ENCODE measurements at places on chromosomes 12 and 14. TPM values are rescaled to one million over a fixed set of nuclear protein-coding genes. Genes with fewer than 3 reads are reported as not detected.
A peak's percentile ranks its signal among the peaks of the same experiment; 100 is the strongest.

The IL22 gene
- total RNA-seq: not detected

The BLOC1S1 gene
- 71.1 TPM for total RNA-seq

GRCh38 chr12:3326156-3326849 is 164.7 kb upstream of the PRMT8 start:
- no peak for DNase-seq

DNA sequence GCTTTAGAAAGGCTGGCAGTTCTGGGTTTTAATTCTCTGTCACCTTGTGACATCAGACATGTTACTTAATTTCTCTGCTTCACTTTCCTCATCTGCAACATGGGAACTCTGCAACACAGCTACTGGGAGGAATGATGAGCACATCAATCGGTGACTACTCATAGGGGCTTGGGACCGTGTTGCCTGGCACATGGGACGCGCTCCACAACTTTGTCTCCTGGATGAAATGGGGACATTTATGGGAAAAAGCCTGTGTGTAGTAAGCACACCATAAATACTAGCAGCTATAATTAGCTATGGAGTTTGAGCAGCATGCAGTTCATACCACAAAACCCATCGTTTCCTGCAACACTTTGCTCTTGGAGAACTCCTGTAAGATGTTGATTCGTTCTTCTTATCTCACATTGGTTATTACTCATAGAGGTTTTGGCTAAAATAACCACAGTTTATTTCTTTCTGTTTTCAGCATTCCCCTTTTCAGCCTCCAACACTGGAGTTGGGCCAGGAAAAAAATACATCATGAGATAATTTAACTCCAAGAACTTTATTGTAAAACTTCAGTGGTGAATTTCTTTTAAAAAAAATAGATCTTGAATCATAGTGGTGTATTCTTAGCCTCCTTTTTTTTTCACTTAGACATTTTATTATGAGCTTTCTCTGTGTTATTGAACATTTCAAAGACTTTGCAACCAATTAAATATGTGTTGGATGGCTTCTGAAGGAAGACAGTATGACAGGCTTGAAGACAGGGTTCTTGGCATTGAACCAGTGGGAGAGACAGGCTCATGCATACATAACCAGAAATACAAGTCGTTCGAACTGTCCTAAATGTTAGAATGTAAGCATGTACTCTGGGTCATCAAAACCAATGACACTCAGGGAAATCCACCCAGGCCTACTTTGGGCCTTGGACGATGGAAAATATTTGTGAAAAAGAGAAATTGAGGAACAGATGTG is 72.7 kb downstream of the RIN3 start:
- DNase-seq: no peak

DNA sequence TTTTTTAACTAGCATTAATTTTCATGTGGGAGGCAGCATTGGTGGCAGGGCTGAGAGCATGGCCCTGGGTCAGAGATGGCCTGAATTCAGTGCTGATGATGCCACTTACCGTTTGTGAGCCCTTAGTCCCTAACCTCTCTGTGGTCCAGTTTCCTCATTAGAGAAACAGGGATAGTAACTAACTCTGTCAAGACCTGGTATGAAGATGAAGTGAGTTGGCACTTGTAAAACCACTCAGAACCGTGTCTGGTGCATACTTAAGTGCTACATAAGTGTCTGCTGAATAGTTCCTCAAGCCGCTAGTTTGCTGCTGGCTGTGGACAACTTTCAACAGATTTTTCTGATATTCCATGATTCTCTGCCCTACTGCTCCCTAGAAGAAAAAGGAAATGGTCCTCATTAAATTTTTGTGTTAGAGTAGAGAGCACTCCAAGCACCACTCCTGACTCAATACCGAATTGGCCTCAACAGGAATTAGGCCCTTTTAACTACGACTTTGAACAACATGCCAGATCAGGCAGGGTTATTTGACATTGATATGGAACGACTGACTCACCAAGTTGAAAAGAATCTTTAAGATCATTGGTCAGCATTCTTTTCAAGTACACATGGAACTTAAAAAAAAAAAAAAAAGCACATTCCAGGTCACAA is 250.2 kb downstream of the ANO2 start:
- DNase-seq: no peak

DNA sequence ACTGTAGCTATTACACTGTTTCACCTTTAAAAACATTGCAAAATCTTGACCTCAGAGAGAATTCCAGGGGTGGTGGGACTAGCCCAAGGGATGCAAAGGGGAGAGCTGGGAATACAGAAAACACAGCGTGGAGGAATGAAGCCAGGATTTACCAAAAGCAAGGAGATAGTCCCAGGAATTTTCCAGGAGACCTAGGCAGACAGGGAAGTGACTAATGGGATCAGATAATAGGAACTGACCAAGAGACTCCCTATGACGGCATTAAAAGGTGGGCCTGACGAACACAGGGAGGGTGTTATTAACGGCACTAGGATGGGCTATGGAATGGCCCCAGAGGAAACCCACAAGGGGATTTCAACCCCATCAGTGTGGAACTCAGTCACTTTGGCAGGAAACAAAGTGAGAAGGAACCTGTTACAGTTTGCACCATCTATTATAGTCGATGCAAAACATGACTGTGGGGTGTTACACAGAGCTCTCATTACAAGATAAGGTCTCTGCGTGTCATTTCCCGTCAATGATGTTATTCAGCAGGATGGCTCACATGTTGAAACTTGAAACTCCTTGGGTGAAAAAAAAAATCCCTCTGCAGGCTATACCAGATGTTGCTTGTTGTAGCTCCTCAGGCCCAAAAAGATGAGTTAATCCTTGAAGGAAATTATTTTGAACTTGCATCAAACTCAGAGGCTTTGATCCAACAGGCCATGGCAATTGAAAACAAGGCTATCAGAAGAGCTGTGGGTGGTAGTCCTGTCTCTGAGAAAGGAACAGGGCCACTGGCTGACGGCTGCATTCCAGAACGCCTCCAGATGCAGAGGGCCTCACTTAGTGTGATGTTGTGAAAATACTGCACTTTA is 58.7 kb downstream of the DRAM1 start:
- peak; percentile 75 for DNase-seq

DNA sequence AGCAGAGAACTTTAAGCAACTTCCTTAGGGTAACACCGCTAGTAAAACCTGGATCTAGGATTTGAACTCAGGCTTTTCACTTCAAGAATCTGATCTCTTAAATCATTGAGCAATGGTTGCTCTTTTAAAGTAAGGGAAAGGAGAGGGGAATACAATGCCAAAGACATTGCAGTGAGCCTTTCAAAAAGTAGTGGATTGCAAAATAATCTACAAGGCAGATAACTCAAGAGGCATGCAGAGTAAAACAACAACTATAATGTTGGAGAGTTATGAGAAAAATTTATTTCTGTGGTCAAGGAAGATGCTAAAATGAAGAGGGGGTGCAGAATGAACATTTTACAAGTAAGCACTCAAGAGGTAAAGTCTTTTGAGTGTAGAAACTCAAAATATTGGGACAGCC is 432.6 kb downstream of the C12orf50 start:
- DNase-seq: no peak

- DNase-seq: no peak
These were observed 19.5 kb upstream of the LRRC10 start for GRCh38 chr12:69630191-69630590.

DNA sequence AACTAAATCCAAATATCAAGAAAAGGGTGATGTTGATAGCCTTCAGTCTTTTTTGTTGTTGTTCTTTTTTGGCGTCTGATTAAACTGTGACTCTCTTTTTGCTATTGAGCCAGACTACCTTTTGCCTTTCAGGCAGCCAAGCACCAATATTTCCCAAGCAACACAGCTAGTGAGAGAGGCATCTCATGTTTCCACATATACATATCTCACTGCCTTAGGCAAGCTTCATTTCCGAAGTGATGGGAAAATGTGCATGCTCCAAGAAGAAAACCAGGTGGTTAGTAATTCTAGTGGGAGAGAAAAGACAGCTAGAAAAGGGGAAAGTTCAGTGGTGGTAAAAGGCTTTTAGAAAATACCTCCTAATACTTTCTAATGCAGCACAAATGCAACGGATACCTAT is 277.7 kb downstream of the TMTC2 start:
- no peak for DNase-seq

DNA sequence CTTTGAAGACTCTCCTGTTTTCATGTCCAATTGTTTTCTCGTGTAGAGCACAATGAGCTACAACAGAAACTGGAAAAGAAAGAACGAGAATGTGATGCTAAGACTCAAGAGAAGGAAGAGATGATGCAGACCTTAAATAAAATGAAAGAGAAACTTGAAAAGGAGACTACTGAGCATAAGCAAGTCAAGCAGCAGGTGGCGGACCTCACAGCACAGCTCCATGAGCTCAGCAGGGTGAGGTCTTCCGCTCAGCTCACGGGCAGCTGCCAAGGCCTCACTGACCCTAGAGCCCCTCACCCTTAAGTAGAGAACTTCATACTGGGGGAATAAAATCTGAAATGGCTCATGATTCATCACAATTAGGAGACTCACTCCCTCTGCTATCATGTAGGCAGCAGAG is 134.7 kb downstream of the GPR135 start:
- DNase-seq: peak; percentile 29

- peak; percentile 47 for DNase-seq
These were observed 21.0 kb upstream of the PSMC1 start for GRCh38 chr14:90235179-90235976.

GRCh38 chr12:96359328-96359727 is 40.9 kb downstream of the CDK17 start:
- DNase-seq: no peak

DNA sequence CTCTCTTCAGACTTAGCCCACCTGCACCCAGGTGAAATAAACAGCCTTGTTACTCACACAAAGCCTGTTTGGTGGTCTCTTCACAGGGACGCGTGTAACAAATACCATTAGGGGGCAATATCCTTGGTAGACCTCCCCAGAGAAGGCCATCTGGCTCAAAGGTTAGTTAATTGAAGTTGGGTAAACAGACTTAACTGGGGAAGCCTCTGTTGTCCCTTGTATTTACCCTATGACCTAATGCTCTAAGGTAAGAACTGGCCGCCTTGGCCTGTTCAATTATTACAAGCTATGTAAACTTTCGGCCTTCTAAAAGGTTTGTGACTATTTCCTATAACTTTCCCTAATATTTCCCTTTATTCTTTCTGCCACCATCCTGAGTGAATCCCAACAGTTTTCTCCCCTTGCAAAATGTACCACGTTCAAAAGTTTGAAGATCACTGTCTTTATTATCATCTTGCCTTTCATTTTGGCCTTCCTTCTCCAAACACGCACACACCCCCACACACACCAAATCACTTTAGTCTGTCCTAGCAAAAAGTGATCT is 15.3 kb upstream of the LYZ start:
- DNase-seq: no peak

DNA sequence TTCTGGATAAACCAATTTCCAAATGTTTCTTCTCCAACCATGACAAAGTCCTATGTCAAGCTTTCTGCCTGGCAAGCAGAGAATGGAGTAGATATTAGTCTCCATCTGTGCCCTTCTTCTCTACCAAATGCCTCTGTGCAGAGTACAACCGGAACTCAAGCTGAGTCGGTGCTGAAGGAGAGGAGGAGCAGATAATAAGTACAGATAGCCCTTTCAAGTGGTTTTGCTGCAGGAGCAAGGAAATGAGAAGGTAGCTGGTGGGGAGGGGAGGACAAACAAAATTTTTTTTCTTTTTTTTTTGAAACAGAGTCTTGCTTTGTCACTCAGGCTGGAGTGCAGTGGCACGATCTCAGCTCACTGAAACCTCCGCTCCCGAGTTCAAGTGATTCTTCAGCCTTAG is 14.2 kb upstream of the HELB start:
- no peak for DNase-seq

GRCh38 chr12:108350511-108350910 is 11.4 kb upstream of the CMKLR1 start:
- no peak for DNase-seq

GRCh38 chr12:5246196-5246595 is 185.7 kb upstream of the NTF3 start:
- no peak for DNase-seq

DNA sequence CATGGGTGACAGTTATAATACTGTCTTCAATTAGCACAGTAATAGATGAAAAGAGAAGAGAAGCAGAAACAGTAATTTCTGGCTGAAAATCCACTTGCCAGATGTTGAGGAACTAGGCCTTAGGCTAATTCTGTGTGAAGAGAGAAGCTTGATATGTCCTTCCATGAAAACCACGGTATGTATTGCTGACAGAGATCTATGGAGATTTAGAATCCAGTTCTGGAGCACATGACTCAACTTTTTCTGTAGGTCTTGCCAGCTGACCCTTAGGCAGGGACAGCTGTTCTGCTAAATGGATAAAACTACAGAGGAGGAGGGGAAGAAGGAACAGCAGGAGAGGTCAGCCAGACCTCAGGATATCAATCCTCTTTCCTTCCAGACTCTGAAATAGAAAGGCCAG is 211.5 kb downstream of the PRKD1 start:
- no peak for DNase-seq

GRCh38 chr12:6367065-6367968 is 8.0 kb downstream of the SCNN1A start:
- peak; percentile 53 for DNase-seq

GRCh38 chr12:112239020-112239419 is 113.7 kb downstream of the TRAFD1 start:
- DNase-seq: no peak

GRCh38 chr14:76550534-76550933 is 174.6 kb downstream of the ESRRB start:
- DNase-seq: no peak

DNA sequence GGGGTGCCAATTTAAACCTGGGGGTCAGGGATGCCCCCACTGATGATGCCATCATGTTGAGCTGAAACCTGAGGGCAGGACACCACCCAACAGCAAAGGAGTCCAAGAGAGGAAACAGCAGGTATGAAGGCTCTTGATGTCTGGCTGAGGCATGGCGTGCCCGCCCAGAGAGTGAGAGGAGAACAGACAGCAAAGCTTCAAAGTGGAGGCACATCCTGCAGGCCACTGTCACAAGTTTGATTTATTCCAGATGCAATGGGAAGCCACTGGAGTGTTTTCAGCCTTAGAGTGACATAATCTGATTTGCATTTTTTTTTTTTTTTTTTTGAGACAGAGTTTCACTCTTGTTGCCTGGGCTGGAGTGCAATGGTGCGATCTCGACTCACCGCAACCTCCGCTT is 34.8 kb downstream of the IRF2BPL start:
- DNase-seq: no peak

DNA sequence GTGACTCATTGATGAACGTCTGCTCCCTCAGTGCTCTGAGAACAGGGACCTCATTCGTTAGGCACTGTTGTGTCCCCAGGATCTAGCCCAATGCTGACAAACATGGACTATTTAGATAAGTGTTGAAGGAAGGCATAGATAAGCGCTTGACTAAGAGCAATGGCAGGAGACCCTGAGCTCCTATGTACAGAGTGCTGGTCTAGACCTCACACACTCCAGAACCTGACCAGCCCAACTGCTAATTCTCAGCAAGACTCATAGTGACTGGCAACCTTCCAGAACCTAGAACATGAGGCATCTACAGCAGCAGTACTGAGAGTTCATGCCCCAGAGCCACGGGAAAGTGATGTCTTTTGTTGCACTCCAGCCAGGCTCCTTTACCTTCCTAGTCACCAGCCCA is 69.2 kb downstream of the CRACR2A start:
- DNase-seq: no peak

GRCh38 chr12:103494734-103495468 is 867 bp downstream of the C12orf42 start:
- DNase-seq: no peak

DNA sequence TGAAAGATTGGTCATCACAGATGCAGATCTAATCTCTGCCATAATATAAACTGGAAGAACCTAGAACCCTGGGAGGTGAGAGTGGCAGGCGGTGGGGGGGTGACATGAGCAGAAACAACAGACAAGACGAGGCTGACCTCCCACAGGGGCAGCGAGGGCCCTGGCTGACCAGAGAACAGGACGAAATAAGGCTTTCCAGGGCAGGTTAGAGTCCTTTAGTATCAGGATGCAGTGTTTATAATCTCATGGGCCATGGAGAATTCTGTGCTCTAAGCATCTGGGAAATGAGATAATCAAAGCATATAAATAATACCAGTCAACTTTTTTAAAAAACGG is 102.7 kb upstream of the BCL2L14 start:
- DNase-seq: no peak
